AG08396 (cell line): ENCODE measurements at places on chromosomes 5 and 9.

DNA sequence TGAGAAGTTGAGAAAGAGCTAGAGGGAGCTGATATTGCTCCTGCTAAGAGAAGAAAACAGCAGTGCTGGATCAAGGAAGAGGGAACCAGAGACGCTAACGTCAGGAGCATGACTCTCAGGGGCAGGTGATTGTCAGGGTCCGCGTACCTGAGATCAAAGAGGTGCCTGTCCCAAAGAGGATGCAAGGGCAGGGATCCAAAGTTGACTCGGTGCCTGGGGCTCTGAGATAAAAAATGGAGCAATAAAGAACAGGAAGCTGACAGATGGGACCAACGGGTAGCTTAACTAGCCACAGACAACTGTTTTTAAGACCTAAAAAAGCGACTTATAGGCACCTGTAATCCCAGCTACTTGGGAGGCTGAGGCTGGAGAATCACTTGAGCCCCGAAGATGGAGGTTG is 517.8 kb downstream of the IRX1 start:
- DNase-seq: no peak

GRCh38 chr5:68370196-68370595 is 154.6 kb downstream of the PIK3R1 start:
- no peak for DNase-seq

DNA sequence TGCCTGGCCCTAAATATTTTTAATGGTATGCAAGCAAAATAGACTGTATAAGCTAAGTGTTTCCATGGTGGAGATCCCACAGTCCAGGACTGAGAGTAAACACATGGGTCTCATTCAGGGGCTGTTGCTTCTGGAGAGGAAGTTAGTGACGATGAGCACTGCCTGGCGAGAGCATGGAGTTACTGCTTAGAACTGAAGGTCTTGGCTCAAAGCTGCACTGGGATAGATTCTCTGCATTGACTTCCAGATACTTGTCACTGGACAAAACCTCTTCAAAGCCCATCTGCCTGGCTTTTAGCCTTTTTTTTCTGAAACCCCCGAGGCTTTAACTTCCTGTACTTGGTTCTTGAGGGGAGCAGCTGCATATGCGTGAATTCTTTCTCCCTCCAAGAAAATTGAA is 39.2 kb downstream of the GPR107 start:
- no peak for DNase-seq

- DNase-seq: no peak
Measured at GRCh38 chr5:87430863-87431457, 18.2 kb upstream of the CCNH start.

DNA sequence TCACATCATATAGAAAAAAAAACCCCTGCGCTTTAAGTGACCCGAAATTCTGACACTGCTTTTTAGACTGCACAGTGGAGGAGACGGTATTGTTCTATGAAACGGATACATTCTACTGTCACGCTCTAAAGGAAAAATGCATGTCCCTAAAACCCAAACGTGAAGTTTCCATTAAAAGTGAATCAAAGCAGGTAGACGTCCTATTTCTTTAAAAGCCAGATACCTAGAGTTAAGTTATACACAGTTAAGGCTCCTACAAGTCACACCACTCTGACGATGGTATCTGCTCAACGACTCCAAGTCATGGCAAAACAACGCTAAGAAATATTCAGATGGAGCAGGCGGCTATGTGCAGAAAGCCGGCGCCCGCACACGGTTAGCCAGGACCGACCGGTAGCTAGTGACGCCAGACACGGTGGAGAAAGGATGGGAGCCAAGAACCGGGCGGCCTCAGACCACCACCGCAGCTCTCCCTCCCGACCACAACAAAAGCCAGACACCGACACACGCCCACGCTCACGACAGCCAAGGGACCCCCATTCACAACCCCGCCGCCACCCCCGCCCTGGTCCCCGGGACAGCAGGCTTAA is 734 bp downstream of the SKP1 start:
- DNase-seq: peak; percentile 35

DNA sequence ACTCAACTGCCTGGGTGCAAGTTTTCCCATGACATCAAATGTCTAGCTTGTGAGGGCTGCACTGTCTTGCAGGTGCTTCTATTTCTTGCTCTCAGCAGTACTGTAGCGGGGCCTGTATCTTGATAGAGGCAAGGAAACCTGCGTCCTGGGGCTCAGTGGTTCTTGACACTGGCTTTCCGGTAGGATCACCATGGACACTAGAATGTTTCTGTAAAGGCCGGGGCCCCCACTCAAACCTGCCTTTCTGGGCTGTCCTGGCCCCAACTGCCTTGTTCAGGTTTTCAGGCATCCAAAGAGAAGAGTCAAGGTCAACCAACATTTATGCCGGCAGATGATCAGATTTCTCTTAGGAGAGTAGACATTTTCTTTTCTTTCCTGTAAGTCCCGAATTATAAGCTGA is 26.7 kb upstream of the TENT4A start:
- DNase-seq: no peak
